ENCODE measurements at places on chromosomes 2 and 18.

DNA sequence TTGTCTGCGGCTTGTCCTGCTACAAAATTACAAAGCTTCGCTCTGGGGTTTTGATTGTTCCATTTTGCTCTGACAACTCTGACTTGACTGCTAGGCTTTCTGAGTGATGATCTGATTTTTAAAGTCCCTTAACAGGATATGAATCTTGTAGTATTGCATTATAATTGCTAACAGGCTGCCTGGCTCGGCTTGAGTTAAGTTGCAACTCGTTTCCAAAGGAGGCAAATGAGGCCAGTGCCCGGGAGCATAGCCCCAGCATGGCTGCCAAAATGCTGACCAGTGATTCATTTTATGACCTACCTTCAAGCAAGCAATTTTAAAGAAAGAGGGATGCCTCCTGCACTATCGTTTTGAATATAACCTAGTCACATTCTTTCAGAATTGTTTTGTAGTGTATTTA, 135.4 kb downstream of the COL6A3 start:
- no peak for DNase-seq

DNA sequence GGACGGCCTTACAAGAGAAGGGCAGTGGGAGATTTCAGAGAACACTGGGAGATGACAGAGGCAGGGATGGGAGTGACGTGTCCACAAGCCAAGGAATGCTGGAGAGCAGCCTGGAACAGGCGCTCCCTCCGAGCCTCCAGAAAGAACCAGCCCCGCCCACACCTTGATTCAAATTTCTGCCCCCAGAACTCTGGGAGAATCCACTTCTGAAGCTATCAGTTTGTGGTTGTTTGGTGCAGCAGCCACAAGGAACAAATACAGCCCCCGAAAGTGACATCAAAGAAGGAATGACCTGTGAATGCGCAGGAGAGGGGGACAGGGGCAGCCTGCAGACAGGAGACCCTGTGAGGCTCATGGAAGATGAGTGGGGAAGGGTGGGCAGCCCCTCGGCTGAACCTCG, 67.3 kb downstream of the TWIST2 start:
- DNase-seq, result no peak

- no peak for DNase-seq
These were observed 52.4 kb downstream of the RELCH start for GRCh38 chr18:62239475-62239874.

- peak; percentile 46 for DNase-seq
These were observed 41.1 kb downstream of the LDAH start for GRCh38 chr2:20781656-20782265.

GRCh38 chr2:52082646-52083045, 1050.7 kb upstream of the NRXN1 start:
- no peak for DNase-seq

- peak; percentile 81 for DNase-seq
These were observed 112.5 kb downstream of the NCK2 start for GRCh38 chr2:105857076-105857740.

- DNase-seq, result no peak
These were observed 88.7 kb upstream of the WDSUB1 start for GRCh38 chr2:159375241-159375640.

DNA sequence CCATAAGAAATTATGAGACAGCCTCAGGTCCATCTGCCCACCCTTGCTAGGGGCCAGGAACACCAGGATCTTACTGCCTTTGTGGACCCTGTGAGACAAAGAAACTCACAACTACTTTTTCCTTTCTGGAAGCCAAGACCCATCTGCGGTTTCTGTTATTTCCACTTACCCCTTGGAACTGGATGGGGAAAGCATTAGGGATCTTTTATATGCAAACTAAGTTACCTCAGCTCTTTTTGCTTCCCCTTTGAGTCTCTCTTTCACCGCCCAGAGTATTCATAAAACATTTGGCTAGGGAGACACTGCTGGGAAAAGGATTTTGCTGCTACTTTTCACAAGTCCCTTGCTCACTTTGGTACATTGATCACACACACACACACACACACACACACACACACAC, 95.7 kb downstream of the ZNF385B start:
- no peak for DNase-seq

DNA sequence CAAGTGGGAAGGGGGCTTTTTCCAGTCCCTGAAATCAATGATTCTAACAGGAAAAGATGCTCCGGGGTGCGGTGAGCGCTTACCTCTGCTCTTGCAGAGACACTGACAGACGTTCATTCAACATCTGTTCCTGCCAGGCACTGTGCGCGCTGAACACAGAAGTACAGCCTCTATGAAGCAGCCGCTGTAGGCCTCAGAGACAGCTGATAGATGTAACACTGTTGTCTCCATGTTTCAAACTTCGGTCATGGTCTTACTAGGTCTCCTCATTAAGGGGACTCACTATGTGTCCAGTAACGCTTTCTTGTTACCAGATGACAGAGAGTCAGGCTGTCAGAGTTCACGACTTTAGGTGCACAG, 649 bp upstream of the CLIP4 start:
- DNase-seq, result peak; percentile 7

DNA sequence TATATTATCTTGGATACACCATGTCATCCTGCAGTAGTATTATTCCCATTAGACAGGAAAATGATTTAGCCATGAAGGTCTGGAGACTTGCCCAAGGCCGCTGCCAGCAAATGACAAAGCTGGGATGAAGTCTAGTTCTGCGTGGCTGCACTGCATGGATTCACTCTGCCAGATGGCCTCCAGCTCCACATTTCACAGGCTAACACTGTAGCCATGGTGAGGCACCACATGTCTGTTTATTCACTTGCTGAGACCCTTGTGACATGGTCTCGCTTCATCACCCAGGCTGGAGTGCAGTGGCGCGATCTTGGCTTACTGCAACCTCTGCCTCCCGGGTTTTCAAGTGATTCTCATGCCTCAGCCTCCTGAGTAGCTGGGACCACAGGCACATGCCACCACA, 31.5 kb upstream of the SCG2 start:
- DNase-seq, result no peak

DNA sequence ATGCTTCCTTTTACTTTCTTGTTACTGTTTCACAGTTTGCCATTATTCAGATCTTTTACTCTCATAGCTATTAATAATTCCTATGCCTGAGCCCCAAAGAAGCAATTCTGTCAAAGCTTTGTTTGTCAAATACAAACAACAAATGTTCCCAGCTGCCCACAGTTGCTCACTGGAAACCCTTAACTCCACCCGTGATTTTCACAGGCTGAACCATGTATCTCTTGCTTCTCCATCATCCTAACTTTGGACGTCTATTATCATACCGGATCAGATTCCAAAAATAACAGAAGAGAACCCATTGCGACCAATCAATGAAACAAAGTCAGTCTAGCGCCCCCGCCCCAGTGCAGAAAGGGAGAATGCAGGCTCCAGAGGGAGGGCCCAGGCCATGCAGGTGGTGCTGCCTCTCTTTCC, 24.2 kb downstream of the COLEC12 start:
- DNase-seq, result no peak

GRCh38 chr2:101854877-101855276, 136.9 kb upstream of the IL1R2 start:
- DNase-seq, result no peak

DNA sequence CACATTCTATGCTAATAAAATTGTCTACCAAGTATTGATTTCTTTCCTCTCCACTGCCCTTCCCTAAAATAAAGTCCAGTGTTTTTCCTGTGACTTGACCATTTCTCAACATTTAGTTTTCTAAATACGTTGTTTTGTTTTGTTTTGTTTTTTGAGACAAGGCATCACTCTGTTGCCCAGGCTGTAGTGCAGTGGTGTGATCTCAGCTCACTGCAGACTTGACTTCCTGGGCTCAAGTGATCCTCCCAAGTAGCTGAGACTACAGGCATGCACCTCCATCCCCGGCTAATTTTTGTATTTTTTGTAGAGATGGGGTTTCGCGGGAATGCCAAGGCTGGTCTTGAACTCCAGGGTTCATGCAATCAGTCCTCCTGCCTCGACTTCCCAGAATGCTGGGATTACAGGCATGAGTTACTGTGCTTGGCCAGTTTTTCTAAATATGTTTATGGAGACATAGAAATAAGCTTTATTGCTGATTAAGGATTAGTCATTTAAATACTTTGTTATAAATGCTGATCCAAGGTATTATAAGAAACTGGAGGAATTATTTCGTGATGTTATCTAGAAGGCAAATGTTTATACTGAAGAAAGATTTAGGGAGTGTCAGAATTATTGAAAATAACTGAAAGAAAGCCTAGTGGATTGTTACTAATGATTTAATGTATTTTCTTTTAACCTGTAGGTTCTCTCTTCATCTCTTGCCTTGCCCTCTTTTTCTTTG, 5.7 kb upstream of the HTR2B start:
- DNase-seq, result no peak

DNA sequence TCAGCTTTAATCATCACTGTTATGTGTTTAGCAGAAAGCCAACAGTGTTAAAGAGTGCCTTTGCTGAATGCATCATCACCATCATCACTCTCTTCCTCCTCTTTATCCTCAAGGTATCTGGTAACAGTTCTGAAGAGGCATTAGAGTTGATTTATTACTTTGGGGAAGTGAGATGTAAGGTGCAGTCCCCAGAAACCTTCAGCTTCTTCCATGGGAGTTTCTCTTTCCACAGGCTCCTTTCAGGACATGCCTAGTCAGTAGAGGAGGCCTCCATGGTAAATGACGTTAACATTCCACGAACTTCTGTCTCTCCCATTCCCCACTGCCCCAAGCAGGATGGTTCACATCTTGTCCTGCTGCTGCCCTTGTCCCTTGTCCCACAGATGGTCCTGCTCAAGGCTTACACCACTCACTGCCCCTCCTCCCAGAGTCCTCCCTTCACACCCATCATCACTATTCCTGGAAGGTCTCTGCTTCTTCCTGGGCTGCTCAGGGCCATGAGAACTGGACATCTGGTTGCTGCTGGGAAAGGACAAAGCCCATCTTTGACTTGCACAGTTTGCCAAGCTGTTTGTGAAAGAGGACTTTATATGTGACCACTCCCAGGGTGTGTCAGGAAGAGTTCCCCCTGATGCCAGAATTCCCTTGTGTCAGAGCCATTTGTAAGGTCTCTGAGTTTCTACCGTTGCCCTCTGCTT, 5.3 kb upstream of the REG1A start:
- DNase-seq, result no peak

DNA sequence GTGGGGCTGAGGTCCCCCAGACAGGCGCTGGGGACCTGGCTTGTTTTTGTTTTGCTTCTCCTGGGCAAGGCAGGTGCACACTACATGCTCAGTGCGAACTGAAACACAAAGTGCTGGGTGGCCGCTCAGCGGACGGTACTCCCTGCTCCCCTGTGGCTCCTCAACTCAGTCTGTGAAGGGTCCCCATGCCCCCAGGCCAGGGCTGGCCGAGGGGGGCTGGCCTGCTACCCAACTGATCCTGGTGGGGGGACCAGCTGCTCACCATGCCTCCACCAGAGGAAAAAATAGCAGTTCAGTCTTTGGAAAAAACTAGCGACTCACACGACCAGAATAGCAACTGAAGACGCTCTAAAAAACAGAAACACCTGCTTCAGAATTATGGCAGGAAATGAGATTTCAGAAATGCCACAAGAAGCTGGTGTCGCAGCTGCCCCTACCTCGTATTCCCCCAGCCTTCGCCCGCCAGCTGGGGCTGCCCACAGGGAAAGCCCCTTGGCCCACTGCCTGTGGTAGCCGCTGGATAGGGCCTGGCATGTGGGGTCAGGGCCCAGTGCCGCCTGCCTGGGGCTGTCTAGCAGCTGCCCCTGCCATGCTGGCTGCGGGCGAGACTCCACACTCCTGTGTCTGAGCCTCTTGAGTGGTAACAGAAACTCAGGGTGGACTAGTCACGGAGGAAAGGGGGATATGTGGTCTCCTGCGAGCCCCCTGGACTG, 43.7 kb downstream of the MEX3C start:
- peak; percentile 69 for DNase-seq

DNA sequence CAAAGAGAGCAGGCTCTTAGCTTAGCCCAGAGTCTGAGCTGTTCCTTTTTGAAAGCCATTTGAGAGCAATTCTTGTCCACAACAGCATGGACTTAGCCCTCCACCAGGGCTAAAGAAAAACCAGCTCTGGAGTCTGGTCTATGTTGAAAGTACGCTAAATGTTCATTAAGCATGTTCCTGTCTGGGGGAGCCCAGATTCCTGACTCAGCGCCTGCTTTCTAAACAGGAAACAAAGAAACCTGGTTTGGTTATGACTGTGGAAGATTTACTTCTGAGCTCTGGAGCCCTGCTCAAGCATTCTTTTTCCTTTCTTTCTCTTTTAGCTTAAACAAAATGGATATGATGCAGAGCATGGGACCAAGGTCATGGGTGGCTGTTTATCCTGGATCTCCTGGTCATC, 279.8 kb downstream of the RBM43 start:
- DNase-seq, result no peak
